ENCODE measurements at places on chromosomes 12 and 14.

GRCh38 chr12:30795410-30796312 lies 40.9 kb upstream of the CAPRIN2 start:
- no peak for DNase-seq

DNA sequence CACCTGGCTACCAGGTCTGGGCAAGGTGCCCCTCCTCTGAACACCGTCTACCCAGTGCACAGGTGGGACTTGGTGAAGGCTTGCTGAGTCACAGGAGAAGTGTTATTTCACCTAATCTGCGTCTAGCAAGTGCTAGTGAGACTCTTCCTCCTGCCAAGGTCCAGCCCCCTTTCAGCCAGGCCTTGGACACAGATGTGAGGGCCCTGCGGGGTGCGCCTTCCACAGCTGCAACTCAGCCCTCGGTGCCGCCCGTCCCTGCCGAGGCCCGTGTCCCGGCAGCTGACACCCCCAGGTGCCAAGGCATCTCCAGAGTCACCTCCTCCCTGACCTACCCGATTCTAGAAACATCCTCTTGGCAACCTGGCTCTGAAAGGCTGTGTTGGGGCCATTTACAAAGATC lies 55.1 kb downstream of the PRIMA1 start:
- no peak for DNase-seq

DNA sequence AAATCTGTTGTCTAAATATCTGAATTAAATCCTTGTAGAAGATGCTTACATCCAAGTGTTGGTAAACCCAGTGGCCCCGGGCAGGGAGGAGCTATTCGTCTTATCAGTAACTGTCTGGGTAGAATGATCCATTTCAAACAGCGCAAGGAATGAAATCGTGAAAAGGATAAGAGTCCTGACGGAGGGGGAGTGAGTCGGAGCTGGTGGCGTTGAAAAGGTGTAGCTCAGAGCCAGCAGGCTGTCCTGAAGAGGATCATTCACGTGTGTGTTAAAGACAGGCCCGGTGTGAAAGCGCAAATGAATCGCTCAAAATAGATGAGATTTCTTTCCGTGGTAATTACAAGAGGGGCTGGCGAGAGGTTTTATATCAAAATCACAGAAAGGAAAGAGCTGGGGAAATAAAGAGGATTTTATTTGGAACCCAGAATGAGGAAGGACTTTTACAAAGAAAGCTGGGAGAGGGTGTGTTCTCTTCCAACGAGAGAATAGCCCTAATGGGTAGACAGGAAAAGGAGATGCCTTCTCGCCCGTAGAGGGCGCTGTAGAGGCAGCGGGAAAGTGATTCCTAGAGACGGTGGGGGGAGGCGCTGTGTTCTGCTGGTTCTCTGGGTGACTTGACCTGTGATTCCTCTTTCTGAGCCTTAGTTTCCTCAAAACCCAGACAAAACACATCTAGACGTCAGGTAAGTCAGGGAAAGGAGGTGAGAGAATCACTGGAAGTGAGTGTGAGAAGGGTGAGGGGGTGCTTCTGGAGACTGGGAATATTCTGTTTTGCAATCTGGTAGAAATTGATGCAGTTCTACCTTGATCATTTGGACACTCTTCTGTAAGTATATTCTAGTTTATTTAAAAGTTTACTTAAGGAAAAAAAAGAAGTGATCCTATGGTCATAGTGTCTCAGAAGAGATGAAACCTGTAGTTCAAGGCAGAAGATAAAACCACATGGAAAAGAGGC lies 39.3 kb downstream of the SRRM4 start:
- no peak for DNase-seq

- no peak for DNase-seq
Observed at GRCh38 chr12:115617391-115617790, 660.1 kb downstream of the MED13L start.

- DNase-seq, result no peak
Observed at GRCh38 chr12:7327918-7328317, 24.0 kb downstream of the ACSM4 start.

- DNase-seq, result no peak
Observed at GRCh38 chr12:104048162-104048561, 1.8 kb downstream of the GLT8D2 start.

DNA sequence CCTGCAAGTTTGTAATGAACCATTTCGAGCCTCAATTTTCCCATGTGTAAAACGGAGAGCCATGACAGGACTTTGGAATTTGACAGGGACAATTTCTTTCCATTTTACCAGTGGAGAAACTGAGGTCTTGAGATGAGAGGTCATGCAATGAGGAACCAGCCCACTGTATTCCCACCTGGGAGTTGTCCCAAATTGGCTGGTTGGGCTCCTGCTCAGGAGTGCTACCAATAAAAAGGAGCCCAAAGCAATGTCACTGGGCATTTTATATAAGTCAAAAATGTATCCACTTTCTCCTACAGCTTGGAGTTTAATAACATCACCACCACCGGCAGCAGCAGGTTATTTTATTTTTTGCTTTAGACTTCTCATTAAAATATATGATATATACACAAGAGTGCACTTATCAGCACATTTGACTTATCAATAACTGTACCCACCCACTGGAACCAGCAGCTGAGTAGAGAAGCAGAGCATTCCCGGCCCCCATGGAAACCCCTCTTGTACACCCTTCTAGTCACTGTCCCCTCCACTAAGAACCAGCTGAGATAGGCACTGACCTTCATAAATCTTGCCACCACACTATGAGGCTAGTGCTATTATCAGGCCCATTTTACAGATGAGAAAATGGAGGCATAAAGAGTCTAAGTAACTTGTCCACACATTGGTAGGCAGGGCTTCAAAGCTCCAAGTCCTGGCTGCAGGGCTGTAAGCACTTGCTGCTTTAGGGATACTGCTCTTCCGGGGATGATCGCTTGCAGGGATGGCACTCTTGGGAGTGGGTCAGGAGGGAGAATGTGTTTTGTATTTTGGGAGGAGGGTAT lies 25.3 kb upstream of the RBM19 start:
- DNase-seq, result no peak

- DNase-seq, result no peak
Observed at GRCh38 chr12:96054244-96054610, 18.8 kb upstream of the LTA4H start.

DNA sequence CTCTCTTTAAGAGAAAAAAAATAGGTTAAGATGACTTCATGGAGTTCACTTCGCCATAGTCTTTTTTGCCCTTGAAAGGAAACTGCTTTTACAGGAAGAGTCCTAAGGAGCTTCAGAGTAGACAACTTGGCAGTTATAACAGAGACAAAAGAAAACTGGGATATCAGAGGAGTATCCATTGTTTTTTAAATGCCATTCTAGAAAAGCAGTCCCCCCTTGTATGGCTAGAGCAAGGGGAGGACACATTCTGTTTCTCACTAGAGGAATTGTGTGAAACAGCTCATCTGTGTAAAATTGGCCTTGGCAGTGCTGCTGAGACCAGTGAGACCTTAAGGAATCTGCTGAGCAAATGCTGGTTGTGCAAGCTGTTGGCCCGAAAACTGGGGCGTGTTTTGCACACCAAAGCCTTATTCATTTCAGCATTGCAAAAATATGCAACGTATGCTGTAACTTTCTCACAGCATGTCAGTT lies 128.0 kb downstream of the GPR135 start:
- no peak for DNase-seq

- no peak for DNase-seq
Observed at GRCh38 chr14:89549381-89550125, 132.5 kb upstream of the FOXN3 start.

- DNase-seq, result no peak
Observed at GRCh38 chr14:71036433-71036832, 129.2 kb downstream of the PCNX1 start.

GRCh38 chr12:28388879-28389278 lies 198.6 kb downstream of the CCDC91 start:
- no peak for DNase-seq

DNA sequence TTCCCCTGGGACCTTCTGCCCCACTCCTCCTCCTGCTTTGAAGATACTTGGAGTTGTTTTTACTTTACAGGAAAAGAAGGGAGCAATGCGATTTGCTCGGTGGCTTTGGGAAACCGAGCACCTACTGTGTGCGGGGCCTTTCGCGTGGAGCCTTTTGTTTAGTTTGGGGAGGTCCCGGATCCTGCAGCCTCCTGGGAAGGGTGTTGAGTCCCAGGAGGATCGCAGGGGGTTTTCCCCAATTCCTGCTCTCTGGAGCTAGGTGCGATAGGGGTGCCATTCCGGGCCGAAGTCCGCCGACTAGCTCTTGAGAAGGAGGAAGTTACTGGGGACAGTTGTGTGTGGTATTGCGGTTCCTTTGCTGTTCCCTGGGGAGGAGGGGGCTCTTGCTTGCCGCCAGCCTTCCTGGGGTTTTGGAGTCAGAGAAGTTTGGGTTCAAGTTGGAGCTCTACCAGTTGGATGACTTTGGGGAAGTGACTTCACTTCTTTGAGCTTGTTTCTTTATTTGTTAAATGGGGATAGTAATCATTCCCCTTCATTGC lies 1.1 kb downstream of the BRI3BP start:
- no peak for DNase-seq

DNA sequence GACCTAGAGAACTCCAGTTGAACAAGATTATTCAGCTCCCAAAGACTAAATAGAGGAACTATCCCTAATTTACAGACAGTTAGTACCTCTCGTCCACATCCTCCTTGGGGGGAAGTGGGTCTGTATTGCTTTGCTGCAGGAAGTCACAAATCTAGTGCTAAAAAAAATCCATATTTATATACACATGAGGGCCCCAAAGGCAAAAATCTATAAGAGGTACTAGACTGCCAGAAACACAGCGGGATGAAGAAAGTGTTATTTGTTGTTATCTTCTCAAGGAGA lies 190.1 kb downstream of the TTC8 start:
- DNase-seq, result no peak

GRCh38 chr12:3507361-3507760 lies 16.4 kb downstream of the PRMT8 start:
- no peak for DNase-seq

DNA sequence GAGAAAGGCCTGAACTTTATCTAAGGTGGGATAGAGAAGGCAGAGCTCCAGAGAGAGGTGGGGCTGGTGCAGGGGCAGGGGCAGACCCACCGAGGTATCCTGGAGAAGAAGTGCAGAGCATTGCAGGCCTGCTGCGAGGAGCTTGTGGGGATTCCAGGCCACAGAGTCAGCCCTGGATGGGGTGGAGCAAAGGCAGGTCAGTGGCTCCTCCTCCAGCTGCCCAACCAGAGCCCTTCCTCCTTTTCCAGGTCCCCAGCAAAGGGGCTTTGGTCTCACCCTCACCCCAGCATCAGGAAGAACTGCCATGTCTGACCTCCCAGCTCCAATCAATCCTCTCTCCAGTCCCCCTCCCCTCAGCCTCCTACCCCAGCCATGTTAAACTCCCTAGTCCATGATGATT lies 19.8 kb upstream of the ZNF740 start:
- no peak for DNase-seq

Data from activated effector memory CD4-positive, alpha-beta T cell treated with Interleukin-2 at 50 U/mL for 16 hours (primary cell).